ENCODE measurements at places on chromosomes 4 and X.

GRCh38 chr4:153418558-153418957, 47.6 kb upstream of the TMEM131L start:
- DNase-seq: no peak

- no peak for DNase-seq
These were observed 259.8 kb downstream of the KCNIP4 start for GRCh38 chr4:21688596-21689265.

GRCh38 chrX:79361192-79361870, 5.8 kb downstream of the ITM2A start:
- no peak for DNase-seq

- DNase-seq: no peak
These were observed 170.5 kb downstream of the SLC39A8 start for GRCh38 chr4:102174719-102175189.

DNA sequence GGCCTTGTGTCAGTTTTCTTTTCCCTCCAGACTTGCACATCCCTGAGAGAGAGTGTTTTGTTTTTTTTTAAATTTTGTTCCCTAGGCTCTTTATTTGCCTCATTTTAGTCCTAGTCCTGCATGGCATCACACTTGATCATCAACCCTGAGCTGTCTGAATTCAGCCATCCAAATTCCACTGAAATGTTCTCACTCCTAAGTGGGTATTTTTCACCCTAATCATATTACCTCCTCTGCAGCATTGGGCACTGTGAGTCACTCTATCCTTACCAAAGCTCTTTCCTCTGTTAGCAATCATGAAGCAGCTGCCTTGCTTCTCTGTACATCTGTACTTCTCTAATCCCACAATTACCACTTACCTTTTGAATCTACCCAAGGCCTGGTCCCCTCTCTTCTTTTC, 356.6 kb upstream of the MAGEB2 start:
- no peak for DNase-seq

DNA sequence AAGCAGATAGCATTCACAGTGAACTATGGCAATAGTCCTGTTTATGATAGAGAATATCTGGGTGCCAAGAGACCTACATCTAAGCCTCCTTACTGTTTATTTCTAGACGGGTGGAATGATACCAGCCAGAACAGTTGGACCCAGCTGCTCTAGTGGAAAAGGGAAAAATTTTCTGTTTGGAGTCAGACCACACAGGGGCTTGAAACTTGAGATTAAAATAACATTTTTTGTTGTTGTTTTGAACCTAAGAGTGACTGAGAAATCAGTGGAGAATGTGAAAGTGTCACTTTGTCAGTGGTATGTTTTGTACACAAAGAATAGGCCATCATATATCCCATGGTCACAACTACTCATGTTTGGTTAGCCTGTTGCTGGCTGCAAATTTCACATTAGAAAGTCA, 105.7 kb downstream of the AGTR2 start:
- no peak for DNase-seq

DNA sequence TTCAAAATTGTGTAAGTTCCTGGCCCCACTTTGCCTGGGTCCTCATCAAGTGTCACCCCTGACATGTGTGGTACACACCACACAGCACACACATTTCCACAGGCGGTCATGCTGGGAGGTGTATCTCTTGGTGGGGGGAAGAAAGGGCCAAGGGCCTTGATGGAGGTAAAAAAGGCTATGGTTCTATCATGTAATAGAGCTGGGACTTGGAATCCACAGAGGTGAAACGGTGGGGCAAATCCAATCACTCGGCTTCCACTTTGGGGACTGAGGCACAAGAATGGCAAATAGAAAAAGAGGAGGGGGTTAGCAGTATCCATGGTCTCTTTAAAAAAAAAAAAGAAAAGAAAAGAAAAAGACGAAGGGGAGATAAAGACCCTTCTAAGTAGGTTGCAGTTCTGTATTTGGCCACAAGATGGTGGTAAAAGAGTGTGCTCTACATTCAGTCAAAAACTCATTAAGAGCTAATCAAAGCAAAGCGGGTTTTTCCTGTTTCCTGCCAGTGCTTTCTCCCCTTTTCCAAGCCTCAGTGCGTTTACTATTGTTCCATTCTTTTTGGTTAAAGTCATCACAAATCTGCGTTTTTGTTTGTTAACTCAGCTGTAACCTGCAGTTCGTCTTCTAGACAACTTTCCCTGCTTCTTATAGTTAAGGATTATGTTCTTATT, 37.0 kb upstream of the ATP6AP2 start:
- DNase-seq: no peak

DNA sequence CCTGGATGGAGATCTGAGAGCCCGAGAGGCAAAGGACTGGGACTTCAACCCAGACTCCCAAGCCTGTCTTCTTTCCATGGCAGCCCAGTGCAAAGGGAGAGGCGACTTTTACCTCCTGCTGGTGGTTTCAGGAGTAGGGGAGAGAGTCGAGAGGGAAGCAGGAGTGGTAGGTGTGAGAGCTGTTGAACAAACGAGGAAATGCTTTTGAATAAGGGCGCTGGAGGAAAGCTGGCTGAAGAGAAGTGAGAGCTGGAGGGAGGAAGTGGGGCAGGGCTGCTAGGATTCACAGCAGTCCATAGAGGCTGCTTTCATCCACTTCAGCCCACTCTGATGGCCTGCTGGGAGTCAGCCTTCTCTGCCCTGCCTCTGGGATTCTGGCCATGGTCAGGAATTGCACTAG, 81.8 kb upstream of the EFNB1 start:
- no peak for DNase-seq

GRCh38 chr4:61543976-61544375, 343.9 kb downstream of the ADGRL3 start:
- no peak for DNase-seq

DNA sequence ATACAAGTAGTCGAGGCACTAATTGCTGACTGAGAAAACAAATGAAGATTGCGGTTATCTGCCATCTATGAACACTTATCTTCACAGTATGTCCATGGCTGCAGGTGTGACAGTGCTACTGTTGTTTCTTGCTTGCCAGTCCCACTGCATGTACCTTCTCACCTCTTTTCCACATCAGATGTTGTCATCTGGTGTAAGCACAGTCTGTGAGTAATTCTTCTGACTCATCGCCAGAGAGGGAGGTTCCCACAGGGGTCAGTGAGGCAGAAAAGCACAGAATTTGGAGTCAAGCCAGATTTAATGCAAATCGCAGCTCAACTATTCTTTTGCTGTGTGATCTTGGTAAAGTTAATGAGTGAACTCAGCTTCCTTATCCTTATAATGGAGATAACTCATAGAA, 144.4 kb downstream of the GLRA2 start:
- DNase-seq: no peak

GRCh38 chr4:154961263-154961662, 180.2 kb downstream of the RBM46 start:
- DNase-seq: no peak
